ENCODE measurements at places on chromosomes 7 and 10. TPM values are rescaled to one million over a fixed set of nuclear protein-coding genes. Genes with fewer than 3 reads are reported as not detected.

DNA sequence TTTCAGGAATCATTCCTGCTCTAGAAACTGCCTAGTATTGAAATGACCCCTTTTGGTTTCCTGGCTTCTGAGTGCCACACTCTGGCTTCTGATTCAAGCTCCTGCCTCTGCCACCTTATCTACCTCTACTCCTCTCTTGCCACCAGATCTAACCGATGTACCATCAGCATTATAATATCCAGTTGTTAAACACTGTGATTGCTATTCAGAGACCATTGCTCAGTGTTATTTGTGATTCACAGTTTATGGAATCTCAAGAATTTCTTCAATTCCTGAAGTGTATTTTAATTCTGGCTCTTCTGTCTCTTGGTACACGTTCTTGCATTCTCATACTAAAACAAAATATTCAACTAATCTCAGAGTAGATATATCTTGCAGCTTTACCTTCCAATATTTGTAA is 88.7 kb downstream of the DYNC1I1 start:
- no peaks in the 10 kb centered on the region for H3K4me1 ChIP-seq
- H3K27me3 ChIP-seq = no peaks in the 10 kb centered on the region
- no peaks in the 10 kb centered on the region for H3K36me3 ChIP-seq
- no peak overlapping the region for H3K27ac ChIP-seq
- no peak overlapping the region for H3K4me3 ChIP-seq

DNA sequence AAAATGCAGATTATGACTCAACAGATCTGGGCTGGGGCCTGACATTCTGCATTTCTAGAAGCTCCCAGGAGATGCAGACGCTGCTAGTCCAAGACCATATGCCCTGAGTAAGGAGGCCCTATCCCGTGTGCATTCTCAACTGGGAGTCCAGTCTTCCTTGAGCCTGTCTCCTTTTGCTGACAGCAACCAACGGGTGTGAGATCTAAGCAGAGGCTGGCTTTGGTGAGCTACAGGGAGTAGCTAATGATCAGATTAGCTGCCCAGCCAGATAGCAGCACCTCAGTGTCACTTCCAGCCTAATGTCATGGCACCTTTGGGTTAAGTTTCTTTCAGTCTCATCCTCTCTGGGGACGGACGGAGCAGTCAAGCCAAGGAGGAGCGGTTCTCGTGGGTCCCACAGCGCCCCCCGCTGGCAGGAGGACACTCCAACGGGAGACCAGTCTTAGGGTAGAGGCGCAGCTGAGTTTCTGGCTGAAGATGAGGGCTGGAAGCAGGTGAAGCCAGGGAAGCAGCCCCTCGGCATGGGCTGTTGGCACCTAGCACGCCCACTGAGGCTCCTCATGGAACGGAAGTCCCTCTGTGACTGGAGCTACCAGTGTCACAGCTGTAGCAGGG is 154.0 kb downstream of the CCDC3 start:
- H3K27me3 ChIP-seq = no peaks in the 10 kb centered on the region
- H3K27ac ChIP-seq = no peak overlapping the region
- no peak for DNase-seq
- H3K4me3 ChIP-seq = no peak overlapping the region

GRCh38 chr10:102299873-102300272 is 54.5 kb downstream of the GBF1 start:
- peak overlapping the region; percentile 24 for H3K27ac ChIP-seq
- DNase-seq = no peak
- H3K36me3 ChIP-seq = no peaks in the 10 kb centered on the region
- no peaks in the 10 kb centered on the region for H3K27me3 ChIP-seq
- H3K4me1 ChIP-seq = no peaks in the 10 kb centered on the region

DNA sequence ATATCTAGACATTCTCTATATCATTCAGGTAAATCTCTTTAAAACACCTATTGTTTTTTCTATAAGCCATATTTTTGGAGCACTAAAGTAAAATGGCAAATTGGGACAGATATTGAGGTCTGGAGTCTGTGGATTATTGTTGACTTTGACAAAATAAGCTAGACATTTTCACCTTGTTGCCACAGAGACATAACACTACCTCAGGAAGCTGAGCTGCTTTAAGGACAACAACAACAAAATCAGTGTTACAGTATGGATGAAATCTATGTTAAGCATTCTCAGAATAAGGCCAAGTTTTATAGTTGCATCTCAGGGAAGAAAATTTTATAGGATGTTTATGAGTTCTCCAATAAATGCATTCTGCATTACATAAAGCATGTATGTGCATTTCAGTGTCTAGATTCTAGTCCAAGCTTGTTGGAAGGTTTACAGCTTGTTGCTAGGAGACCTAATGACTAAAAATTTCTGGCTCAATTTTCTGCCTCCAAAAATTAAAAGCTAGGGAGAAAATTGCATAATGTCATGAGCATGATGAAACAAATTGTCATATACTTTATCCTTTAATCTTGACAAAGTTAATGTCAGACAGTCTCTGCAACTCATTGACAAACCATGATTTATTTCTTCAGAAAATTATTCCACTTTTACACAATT is 18.3 kb downstream of the LIPM start:
- no peaks in the 10 kb centered on the region for H3K36me3 ChIP-seq
- no peaks in the 10 kb centered on the region for H3K4me1 ChIP-seq
- DNase-seq = no peak
- no peak overlapping the region for H3K4me3 ChIP-seq

DNA sequence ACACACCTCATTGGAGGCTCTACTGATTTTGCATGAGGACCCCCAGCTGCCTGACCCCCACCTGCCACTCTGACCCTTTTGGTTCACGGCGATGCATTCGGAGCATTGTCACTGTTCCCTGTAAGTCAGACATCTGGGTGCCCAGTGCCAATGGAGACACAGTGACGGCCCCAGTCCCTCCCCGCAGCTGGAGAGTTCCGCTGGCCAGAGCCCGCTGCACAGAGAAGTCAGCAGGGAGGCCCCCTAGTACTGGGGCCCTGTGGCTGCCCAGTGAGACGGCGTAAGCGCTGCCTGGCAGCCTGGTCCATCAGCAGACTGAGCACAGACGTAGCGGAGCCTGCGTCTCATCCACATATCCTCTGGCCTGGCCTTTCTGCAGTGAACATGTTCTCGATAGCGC is 77.5 kb downstream of the NKX6-2 start:
- no peak overlapping the region for H3K27ac ChIP-seq
- no peaks in the 10 kb centered on the region for H3K27me3 ChIP-seq
- H3K36me3 ChIP-seq = no peaks in the 10 kb centered on the region
- H3K4me3 ChIP-seq = no peak overlapping the region
- DNase-seq = peak; percentile 36
- no peaks in the 10 kb centered on the region for H3K4me1 ChIP-seq

GRCh38 chr7:31958226-31958625 is 112.0 kb downstream of the PDE1C start:
- no peak overlapping the region for H3K4me3 ChIP-seq
- no peaks in the 10 kb centered on the region for H3K27me3 ChIP-seq
- no peak for DNase-seq

DNA sequence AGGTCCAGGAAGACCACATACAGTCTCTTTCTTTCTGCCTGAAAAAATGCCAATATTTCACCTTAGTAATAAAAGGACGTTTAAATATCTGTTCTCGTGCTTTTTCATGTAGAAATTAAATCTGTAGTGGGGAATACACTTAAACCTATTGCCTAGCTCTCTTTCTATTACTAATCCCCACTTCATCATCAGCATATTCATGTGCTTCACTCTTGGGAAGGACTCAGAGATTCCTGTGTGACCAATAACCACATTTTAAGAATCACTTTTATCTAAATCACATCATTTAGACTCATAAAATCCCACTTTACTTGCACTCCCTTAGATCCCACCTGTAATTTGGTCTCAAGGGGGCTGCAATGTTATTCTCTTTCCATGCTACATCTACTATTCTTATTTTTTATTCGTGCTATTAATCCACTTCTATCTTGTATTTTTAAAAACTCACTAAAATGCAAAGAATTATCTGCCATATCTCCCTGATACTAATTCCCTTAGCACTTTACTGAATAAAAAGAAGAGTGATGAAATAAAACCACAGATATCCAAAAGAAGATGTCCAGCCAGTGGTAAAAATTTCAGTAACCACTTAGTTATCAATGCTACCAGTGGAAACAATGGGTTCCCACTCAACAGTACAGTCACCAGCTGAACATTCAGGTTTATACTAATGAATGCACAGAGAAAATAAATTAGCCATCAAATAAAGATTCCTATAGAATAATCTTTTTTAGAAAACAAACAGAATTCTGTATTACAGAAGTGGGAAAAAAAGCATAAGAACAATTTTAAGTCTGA is 102.1 kb downstream of the PPP1R17 start:
- no peak overlapping the region for H3K27ac ChIP-seq
- DNase-seq = no peak
- H3K27me3 ChIP-seq = no peaks in the 10 kb centered on the region
- no peaks in the 10 kb centered on the region for H3K4me1 ChIP-seq

DNA sequence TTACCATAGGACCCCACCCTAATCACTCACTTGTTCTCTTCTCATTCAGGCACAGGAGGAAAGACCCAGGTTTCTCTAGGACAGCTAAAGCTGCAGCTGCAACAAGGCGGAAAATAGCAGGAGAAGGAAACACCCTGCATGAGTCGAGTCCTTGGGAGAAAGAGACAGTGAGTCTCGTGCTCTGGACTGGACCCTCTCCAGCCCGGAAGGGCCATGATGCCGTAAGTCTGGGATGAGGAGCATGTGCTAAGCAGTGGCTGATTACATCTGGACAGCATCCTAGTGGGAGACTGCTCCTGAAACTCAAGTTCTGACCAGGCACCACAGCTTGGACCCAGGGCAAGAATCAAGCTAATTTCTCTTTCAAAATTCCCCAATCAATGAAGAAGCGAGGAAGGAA is 39.4 kb downstream of the FBXW4 start:
- no peak overlapping the region for H3K4me3 ChIP-seq
- no peaks in the 10 kb centered on the region for H3K27me3 ChIP-seq
- H3K4me1 ChIP-seq = no peaks in the 10 kb centered on the region

DNA sequence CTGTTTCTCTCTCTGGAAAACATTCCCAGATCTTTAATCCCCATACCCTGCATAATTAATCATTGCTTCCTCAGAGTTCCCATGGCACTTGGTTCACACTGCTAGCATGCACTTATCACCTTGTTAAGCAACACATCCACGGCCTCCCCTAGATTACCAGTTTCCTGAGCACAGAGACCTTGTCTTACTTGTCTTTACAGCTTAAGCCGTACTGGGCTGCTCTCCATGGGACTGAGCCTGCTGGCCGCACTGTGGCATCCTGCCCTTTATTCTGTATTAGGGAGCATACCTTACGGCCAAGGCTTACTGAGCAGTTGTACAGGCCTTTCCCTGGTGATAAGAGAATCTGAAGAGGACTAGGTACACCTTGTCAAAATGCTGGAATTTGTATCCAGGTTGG is 190.2 kb downstream of the REEP3 start:
- H3K4me3 ChIP-seq = no peak overlapping the region
- DNase-seq = no peak
- H3K4me1 ChIP-seq = peaks cover 52% of the 10 kb centered on the region
- no peaks in the 10 kb centered on the region for H3K36me3 ChIP-seq
- peak overlapping the region; percentile 76 for H3K27ac ChIP-seq

DNA sequence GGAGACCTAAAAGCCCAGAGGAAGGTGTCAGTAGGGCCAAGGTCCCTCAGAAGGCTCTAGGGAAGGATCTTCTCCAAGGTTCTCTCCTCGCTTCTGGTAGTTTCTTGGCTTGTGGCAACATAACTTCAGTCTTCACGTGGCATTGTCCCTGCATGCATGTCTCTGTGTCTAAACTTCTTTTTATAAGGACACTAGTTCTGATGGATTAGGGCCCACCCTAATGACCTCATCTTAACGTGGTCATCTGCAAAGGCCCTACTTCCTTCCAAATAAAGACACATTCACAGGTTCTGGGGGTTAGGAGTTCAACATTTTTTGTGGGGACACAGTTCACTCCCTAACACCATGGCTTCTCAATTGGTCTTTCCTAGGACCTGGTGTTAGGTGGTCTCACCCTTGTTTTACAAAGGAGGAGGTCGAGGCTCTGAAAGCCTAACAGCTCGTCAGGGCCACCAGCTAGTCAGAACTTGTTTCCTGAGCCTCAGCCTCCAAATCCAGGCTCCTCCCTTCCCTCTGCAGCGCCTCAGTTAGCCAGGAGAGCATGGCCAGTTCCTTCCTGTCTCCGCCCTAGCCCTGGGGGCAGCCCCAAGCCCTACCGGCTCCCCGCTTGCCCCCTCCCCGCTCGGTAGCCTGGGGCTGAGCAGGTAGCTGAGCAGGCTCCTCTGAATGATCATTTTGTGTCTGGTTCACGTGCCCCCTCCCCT is 109.7 kb upstream of the PPIF start:
- H3K4me1 ChIP-seq = no peaks in the 10 kb centered on the region
- H3K27ac ChIP-seq = no peak overlapping the region
- no peak overlapping the region for H3K4me3 ChIP-seq
- H3K27me3 ChIP-seq = no peaks in the 10 kb centered on the region
- DNase-seq = no peak
- H3K36me3 ChIP-seq = no peaks in the 10 kb centered on the region

DNA sequence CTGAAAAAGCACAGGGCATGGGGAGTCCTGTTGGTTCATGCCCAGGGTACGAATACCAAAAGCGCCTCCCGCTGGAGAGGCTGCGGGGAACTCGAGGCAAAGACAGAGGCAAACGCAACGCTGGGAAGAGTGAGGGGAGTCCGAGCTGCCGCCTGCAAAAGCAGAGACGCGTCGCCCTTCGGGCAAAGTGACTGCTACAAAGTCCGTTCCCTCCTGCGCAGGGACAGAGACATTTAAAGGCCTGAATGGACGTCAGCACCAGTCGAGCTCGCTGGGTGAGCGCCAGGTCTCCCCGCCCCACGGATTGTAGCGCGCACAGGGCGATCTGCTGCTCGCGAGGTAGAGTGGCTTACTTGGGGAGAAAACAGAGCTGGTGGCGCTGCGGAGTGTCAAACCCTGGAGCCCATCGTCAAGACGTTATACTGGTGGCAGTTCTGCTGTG is 732.8 kb downstream of the ZWINT start:
- no peak for DNase-seq
- no peaks in the 10 kb centered on the region for H3K36me3 ChIP-seq
- no peak overlapping the region for H3K27ac ChIP-seq
- no peaks in the 10 kb centered on the region for H3K4me1 ChIP-seq

DNA sequence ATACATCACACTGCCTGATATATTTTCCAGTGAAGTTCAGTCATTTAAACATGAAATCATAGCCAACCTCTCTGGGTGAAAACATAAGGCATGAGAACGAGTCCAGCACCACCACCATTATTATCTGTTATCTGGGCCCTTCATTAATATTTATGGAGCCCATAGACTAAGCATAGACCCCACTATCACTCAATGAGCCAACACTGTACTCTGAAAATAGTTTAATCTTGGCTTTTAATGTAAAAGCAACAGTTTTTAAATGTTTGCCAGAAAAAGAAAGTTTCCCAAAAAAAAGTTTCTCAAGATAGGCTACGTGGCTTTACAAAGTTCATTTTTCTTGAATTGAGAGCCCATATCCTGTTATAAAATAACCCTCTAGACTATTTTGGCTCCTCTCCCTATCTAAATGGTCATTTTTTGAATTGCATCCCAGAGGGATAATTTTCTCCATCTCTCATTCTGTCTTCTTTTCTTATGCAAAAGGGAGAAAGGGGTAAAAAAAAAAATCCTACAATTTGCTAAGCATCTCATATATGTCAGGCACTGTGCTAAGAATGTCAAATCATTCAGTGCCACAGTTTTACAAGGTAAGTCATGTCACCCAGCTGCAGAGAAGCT is 66.1 kb downstream of the FZD1 start:
- H3K4me1 ChIP-seq = no peaks in the 10 kb centered on the region
- no peaks in the 10 kb centered on the region for H3K36me3 ChIP-seq
- no peak overlapping the region for H3K27ac ChIP-seq
- no peak overlapping the region for H3K4me3 ChIP-seq

HIBADH gene
- 10.8 TPM for polyA plus RNA-seq

ACTR3C gene
- polyA plus RNA-seq = 10.9 TPM

ZNF316 gene
- polyA plus RNA-seq = 19.6 TPM

NAPEPLD gene
- polyA plus RNA-seq = 3.1 TPM
